ENCODE measurements at places on chromosomes 4 and X.
A peak's percentile ranks its signal among the peaks of the same experiment; 100 is the strongest.

GRCh38 chr4:108941904-108942430, 179.1 kb upstream of the ETNPPL start:
- no peak for DNase-seq

- peak; percentile 10 for DNase-seq
Observed at GRCh38 chrX:114924423-114924822, 93.0 kb downstream of the IL13RA2 start.

DNA sequence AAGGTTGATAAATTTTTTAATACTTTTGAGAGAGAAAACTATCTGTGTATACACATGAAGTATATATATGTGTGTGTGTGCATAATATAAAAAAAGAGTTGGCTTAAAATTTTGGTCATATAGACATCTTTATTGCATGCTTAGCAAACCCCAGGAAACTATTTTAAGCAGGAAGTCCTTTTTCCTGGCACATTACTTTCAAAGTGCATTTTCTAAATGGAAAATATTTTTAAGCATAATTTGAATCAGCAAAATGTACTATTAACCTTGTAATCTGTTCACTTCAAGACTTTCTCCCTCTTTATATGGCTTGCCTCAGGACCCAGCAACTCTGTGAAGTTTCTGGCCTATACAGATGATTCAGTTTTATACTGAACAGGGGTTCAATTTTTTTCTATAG, 106.3 kb downstream of the CDS1 start:
- DNase-seq = no peak

- no peak for DNase-seq
Observed at GRCh38 chr4:8293131-8293975, 23.8 kb downstream of the HTRA3 start.

GRCh38 chr4:23887989-23888388, 1.9 kb downstream of the PPARGC1A start:
- no peak for DNase-seq

Measured in AG09309 (cell line).